Stimulated activated CD4-positive, alpha-beta T cell treated with anti-CD3 and anti-CD28 coated beads, Interleukin-1b, Interleukin-23, amount 100 ng/mL, for 1 hour (primary cell): ENCODE measurements at places on chromosomes 1 and 21.

- DNase-seq, result no peak
Observed at GRCh38 chr1:109850827-109851226, 59.8 kb upstream of the CSF1 start.

GRCh38 chr1:216606047-216606637 is 117.1 kb downstream of the ESRRG start:
- DNase-seq, result no peak

DNA sequence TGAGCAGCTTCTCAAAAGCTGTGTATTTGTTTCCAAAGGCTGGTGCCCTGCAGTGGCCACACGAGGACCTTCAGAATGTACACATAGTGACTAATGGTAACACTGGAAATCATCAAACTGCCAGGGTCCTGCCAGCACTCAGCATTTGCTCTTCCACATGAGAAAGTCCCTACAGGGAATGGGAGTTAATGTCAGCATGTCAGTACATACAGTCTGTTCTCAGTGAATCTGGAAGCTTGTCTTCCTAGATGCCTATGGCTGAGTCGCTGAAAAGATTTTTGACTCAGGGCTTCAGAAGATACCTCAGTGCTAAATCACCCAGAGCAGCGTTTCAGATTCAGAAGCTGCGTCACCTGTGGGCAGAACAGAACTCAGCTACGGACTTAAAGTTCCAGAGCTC is 108.2 kb downstream of the CDC7 start:
- DNase-seq, result no peak

- no peak for DNase-seq
Observed at GRCh38 chr1:6108937-6109614, 63.4 kb downstream of the KCNAB2 start.

- DNase-seq, result no peak
Observed at GRCh38 chr1:27166351-27166802, 11.5 kb upstream of the SLC9A1 start.

GRCh38 chr1:207968521-207969009 is 57.6 kb upstream of the CD34 start:
- DNase-seq, result no peak

DNA sequence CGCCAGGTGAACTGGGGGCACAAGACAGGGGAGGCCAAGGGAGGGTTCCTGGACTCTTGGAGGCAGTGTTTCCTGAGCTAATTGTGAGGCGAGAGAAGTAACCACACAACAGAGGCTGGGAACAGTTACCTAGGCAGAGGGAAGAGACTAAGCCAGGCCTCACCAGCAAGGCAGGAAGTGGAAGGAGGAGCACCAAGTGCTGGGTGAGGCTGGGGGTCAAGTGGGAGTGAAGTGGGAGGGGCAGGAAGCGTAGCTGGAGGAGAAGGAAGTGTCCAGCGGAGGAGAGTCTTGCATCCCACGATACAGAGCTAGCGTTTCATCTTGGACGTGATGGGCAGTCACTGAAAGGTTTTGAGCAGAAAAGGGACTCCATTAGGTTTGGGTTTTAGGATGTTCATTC is 48.3 kb upstream of the CAPZB start:
- no peak for DNase-seq

DNA sequence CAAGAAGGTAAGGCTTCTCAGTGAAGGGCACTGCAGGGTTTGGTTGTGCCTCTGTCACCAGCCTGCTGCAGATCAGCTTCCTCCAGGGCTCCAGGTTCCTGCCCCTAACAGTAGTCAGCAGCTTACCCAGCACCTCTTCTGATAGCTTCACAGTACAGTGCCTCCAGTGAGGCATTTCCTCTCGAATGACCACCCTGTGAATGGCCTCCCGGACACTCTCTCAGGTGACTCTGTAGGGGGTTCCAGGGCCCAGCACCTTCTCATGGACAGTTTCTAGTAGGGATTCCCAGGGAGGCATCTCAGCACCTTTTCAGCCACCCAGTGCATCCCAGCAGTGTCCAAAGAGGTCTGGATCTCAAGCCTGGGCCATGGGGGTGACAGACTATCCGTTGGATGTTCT is 28.4 kb downstream of the USP48 start:
- DNase-seq, result no peak

GRCh38 chr1:41580520-41581172 is 96.2 kb upstream of the EDN2 start:
- DNase-seq, result no peak

- DNase-seq, result no peak
Observed at GRCh38 chr1:114695430-114696058, at the start of gene AMPD1. AMPD1 (minus strand) TSS chr1:114695546; CDS start chr1:114695471, 75 bp downstream.

GRCh38 chr1:62435231-62436038 is 1.4 kb upstream of the USP1 start:
- DNase-seq, result no peak

DNA sequence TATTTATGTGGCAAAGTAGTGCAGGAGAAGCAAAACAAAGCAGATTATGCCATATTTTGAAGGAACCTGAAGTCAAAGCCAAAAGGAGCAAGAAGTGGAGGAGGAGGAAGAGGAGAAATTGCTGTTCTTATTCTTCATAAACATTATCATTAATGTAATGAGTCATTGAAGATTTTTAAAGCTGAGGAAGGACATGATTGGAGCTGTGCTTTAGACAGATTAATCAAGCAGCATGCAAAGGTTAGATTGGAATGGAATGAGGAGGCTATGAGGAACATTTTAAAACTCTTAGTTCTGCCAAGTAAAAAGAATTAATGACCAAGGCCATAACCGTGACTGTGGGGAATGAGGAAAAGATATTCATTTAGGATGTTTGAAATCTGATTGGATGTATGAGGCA is 33.0 kb upstream of the HSD17B7 start:
- DNase-seq, result no peak
